ENCODE measurements at places on chromosomes 11 and 22.
A peak's percentile ranks its signal among the peaks of the same experiment; 100 is the strongest.

DNA sequence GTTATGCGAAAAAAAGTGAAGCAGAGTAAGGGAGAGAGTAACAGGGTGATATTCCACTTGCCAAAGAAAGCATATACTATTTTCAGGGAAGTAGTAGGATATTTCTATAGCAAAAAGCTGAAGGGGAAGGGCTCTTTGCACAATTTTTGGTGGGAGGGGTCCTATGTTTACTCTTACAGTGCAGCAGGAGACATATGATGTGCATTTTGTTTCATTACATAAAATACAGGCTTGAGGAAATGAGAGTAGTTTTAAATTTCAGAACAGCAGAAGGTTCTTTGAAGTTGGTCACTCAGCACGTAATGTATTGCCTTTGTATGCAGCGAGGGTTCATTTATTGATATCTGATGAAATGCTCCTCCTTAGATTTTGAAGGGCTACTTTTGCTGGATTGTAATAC is 3.1 kb upstream of the PIK3IP1 start:
- no peak for DNase-seq

- no peak for DNase-seq
Observed at GRCh38 chr11:70301721-70302418, 31.4 kb downstream of the PPFIA1 start.

DNA sequence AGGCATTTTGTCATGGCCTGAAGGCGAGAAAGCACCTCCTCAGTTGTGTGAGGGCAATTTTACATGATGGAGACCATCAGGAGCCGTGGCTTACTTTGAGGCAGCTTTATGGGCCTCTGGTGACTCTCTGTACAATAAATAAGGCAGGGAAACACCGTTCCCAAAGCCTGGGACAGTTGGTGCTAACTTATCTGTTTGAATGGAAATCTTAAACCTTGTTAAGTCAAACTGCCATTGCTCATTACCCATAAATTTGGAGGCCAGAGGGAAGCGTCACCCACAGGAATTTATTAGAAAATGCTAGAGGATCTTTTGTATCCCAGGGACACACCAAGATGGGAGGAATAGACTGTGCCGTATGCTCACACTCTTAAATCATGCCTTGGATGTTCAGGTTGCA is 1156.9 kb downstream of the BRD1 start:
- DNase-seq: no peak

DNA sequence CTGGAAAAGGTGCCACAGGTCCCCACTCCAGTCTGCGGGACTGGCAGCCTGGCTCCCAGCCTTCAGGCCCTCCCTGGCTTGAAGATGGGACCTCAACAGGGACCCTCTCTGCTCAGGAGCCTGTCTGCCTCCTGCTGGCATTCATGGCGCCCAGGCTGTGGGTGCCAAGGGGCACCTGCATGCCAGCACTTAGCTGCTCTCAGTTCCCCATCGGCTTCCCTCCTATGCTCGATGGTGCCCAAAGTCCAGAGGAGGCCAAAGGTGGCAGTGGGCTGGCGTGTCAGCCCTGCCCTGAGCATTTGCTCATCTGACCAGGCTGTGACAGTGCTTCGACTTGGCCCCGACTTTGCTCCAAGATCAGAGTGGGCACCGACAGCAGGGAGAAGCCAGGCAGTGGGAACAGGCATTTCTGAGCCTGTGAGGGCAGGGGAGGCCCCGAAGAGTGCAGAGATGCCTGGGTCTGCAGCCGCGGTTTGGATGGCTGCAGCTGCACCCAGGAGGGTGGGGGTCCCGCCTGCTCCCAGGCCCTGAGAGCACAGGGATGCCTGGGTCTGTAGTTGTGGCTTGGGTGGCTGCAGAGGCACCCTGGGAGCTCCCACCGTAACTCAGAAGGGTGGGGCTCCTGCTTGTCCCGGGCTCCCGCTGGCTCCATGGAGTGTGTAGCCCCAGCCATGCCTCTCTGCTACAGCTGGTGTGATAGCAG is 463.6 kb downstream of the TBC1D22A start:
- no peak for DNase-seq

GRCh38 chr11:65899356-65900124 is 648 bp downstream of the FOSL1 start:
- peak; percentile 71 for DNase-seq

DNA sequence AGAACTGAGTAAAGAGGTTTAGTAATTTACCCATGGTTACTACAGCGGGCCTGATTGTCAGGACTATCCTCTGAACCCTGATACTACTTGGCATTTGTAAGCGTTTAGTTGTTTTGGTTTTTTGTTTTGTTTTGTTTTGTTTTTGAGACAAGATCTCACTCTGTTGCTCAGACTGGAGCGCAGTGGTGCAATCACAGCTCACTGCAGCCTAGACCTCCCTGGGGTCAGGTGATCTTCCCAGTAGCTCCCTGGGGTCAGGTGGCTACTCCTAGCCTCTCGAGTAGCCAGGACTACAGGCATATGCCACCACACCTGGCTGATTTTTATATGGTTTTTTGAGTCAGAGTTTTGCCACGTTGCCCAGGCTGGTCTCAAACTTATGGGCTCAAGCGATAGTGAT is 118.6 kb downstream of the WNT11 start:
- DNase-seq: no peak

DNA sequence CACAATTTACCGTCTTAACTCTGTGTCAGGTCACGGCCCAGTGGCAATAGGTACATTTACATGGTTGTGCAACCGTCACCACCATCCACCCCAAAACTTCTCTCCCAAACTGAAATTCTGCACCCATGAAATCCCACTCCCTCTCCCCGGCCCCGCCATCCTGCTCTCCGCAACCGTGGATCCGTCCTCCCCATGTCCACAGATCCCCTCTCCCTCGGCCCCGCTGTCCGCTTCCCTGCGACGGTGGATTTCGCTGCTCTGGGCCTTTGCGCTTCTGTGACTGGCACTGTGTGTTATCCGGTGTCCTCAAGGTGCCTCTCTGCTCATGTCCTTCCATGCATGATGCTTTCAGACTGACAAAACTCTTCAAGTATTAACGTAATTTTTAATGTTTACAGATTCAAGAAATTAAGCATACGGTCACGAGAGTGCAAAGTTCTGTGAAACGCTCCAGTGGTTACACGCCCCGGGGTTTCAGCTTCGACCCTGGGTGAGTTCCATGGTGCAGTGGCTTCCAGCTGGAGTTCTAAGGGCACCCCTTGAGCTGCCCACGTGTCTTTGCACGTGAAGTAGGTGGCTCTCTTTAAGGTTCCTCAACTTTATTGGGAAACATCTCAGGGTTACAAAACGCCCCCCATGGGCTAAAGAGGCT is 76.4 kb downstream of the KCNQ1 start:
- peak; percentile 19 for DNase-seq

- DNase-seq: no peak
Observed at GRCh38 chr22:38941488-38941987, 15.9 kb upstream of the APOBEC3A start.

DNA sequence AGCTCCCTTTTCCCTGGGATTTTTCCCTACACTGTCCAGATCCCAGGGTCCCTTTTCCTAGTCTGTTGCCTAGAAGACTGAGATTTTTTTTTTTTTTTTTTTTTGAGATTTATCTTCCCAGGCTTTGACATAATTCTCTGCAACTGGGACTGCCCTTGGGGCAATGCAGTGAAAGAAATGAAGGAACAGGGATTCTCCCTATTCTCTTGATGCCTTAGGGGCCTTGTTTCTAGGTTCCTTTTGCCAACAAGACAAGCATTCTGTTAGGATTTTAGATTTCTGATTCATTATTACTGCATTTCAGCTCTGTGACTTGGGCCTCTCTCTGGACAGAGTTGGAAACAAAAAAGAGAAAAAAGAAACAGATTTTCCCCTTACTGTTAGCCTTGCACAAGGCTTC is 47.3 kb downstream of the QSER1 start:
- no peak for DNase-seq

DNA sequence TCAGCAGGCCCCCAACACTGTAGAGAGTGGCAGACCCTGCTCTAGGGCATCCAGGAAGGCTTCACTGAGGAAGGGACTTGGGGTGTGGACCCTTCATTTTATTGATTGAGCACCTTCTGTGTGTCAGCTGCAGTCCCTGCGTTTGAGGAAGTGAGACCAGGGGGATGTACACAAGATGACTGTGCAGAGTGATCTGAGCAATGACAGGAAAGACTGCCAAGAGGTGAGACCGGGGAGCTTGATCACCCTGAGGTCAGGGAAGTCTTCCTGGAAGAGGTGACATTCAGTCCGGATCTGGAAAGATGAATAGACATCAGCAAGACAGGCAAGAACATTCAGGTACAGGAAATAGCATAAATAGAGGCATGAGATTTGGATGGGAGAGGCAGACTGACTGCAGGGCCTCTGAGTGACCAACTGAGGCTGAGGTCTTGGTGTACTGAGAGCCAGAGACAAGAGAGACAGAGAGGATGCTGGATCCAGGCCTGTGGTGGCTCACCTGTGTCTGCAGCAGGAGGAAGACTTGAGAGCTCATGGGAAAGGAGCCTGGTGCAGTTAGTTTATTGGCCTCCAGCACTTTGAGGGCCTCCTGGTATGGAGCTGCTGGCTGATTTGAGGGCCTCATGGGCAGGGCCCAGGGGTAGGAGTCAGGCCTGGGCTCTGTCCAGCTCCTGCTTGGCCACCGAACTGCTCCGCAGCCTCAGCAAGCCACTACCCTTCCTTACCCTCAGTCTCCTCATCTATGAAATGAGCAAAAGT is 5.2 kb downstream of the DGAT2 start:
- DNase-seq: no peak

DNA sequence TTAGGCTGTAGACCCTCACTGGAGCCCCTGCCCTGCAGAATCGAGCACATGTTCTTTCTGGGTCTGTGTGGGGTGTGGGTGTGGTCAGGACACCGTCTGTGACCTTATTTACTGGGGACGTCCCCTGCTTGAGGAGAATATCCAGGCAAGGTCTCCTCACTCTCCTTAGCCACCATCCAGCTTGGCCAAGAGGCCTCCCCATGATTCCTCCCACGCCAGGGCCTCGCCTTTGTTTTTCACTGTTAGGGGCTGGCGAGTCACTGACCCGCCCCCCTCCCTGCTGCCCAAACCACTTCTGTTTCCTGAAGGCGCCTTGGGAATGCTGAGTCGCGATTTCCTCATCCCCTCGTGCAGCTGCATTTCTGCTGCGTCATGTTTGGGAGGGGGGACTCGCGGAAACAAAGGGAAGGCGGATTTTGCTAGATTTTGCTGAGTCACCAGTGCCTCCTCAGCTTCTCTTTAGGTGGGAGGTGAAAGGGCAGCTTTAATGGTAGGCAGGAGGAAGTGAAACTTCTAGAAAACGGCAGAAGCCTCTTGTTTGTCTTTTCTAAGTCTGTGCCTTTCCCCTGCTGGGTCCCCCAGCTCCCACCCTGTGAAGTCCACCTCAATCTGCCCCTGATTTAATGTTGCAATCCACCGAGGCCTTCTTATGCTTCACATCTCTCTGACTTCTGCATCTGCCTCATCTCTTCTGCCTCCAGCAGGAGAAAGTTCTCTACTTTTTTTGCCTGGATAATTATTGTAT is 4.0 kb upstream of the HMOX1 start:
- no peak for DNase-seq

DNA sequence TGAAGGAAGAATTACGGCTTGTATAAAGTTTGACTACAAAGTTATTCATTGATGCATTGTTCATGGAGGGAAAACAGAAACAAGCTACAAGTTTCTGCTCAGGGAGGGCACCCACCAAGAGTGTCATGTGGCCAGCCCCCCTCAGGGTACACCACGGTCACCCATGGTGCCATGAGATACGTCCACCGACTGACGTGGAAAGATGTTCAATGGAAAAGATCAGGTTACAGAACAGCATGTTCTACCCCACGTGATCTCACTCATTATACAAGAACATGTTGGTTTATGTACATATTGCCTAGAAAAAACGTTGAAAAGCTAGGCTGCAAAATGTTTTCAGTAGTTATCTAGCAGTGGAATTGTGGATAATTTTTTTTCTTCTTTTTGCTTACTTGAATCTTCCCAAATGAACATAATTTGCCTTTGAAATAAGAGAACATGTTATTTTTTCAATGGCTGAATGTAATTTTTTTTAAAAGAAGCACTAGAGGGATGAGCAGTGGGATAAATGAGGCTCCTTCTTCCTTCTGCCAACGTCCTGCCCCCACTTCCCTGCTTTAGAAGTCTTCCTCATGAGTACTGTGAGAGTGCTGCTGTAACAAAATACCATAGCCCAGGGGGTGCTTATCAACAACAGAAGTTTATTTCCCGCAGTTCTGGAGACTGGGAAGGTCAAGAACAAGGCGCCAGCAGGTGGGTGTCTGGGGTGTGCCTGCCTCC is 22.5 kb downstream of the RCN1 start:
- no peak for DNase-seq

- DNase-seq: no peak
Observed at GRCh38 chr11:93267383-93267782, 63.2 kb upstream of the DEUP1 start.

DNA sequence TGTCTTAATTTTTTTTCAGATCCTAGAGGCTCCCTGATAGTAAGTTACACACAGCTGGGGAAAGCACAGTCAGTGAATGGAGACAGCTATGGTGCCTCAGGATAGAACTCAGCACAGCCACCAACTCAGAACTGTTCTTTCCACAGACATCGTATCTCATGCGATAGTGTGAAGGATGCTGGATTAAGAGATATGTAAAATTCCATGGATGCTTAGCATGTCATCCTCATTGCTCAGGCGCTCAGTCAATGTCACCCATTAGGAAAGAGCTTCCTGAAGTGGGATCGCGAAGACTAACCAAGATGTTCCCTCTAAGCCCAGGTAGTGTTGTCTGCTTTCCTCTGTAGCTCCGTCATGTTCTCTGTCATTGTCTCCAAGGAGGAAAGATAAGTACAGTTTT is 1000.4 kb downstream of the OPCML start:
- DNase-seq: no peak

- DNase-seq: no peak
Observed at GRCh38 chr22:47031628-47031915, 269.1 kb downstream of the TBC1D22A start.

GRCh38 chr11:14768526-14769188 is 123.4 kb downstream of the CYP2R1 start:
- no peak for DNase-seq

DNA sequence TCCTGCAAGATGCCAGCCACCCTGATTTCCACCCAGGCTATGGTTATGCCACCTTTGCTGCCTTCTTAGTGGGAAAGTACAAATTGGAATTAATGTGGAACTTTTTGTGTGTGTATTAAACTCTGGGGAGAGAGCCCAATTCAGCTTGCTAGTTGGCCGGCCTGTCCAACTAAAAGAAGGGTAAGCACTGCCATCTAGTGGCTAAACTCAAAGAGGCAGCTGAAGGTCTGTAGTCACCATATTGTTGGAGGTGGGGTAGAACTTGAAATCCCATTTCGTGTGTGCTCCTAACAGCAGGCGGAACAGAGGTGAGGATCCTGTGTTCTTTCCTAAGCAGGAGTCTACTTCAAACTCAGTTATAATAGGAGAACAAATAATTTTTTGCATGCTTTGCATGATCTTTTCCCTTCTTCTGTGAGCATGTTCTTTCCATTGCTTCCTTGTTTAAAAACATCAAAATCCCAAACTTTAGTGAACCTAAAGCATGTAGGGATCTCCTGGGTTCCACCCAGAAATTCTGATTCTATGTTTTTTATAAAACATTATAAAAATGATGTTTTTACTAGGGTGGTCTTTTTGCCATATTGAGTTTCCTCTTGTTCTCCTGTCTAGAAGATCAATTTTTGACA is 138.8 kb upstream of the SORL1-AS1 start:
- DNase-seq: peak; percentile 33
